COLO829 (cell line): ENCODE measurements at places on chromosomes 7 and 10.

GRCh38 chr7:96636342-96636860, 73.2 kb downstream of the SEM1 start:
- no peak for DNase-seq

- no peak for DNase-seq
These were observed 112.8 kb downstream of the TBXAS1 start for GRCh38 chr7:139941866-139942265.

DNA sequence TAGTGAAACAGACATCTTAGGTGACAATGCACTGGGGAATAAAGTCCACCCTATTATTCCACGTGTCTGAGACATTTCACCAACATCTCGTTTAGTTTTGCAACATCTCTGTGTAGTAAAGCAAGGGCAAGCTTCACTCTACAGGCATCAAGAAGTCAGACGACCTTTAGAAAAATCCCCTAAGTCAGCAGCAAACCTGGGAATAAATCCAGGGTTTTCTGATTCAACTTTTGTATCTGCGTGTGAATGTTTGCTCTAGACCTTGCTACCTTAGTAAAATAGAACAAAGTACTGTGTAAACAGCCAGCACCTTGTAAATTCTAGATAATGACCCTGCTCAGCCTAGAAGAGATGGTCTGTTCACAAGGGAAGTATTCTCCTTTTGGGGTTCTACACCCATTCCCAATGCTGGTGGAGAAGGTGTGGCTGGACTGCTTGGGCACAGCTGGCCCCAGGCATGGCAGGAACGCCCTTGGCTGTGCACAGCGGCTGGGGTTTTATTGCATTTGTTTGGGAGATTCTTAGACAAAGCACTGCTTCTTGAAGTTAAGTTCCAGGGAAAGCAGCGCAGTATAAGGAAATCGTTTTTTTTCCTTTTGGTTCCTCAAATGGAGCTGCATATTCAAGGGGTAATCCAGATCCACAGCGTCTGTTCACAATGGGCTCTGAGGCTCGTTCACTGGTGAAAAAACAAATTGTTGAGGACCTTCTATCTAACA, 38.3 kb upstream of the GALNTL5 start:
- no peak for DNase-seq

GRCh38 chr10:24848195-24848594, 104.2 kb downstream of the PRTFDC1 start:
- no peak for DNase-seq

GRCh38 chr7:149278396-149278795, 16.4 kb downstream of the ZNF783 start:
- DNase-seq = no peak

GRCh38 chr10:74502963-74503608, 323.3 kb upstream of the KAT6B start:
- DNase-seq = peak; percentile 8

GRCh38 chr10:120819366-120819765, 31.8 kb upstream of the WDR11 start:
- DNase-seq = no peak

DNA sequence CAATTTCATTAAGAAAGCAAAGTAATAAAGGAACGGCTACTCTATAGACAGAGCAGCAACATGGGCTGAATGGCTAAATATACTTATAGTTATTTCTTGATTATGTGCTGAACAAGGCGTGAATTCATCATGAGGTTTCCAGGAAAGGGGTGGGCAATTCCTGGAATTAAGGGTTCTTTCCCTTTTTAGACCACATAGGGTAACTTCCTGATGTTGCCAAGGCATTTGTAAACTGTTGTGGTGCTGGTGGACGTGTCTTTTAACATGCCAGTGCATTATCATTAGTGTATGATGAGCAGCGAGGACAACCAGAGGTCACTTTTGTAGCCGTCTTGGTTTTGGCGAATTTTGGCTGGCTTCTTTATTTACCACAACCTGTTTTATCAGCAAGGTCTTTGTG, 28.5 kb upstream of the ZMYND11 start:
- DNase-seq = no peak

DNA sequence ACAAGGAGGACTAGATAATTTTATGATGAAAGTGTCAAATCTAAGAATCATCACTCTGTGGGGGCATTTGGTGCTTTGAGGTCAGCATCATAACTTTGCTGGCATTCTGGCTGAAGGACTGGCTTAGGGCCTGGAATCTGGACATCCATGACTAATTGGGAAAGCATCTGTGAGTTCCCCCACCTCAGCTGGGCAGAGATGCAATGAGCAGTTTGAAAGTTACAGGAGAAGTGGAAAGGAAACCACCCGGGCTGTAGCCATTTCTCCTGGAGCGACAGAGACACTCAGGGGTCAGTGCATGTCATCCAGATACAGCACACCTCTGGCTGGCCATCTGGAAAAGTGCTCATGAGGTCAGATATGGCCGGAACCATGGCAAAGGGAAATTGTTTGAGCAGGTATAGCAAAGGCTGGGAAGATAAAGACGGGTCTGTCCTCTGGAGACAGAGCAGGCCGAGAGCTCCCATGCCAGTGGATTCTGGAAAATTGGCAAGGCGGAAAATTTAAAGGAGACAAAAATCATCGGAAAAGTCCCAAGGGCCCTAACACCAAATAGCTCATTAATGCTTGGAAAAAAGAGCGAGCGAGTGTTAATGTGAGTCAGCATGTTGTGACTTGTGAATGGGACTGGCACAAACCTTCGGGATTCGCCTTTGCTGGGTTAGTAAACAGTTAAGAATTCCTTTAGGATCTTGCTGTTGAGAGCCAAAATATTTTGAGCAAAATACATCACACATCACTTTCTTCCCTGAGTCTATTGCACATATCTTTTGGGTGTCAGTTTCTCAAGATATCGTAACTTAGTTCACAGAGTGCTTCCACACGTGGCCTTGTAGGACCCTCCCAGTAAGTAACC, 188.4 kb upstream of the AGK start:
- peak; percentile 50 for DNase-seq

- DNase-seq = no peak
These were observed 37.7 kb upstream of the HABP2 start for GRCh38 chr10:113515161-113515560.

- DNase-seq = no peak
These were observed 220.2 kb downstream of the PHF14 start for GRCh38 chr7:11193888-11194287.

DNA sequence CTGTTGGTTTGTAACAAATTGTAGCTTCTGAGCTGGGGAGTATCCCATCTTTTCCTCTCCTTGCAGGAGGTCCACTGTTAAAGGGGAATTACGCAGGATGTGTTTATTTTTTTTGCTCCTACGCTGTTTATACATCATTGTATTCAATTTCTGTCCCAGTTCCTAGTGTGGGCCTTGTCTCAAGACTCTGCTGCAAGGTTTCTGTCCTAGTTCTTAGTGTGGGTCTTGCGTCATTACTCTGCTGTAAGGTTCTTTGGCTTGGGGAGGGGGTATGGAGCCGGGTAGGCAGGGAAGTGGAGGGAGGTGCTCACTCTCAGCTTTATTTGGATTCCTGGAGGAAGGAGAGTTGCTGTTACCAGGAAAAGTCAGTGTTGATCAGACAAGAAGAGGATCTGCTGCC, 64.0 kb upstream of the TRIM8 start:
- DNase-seq = no peak
